Jurkat, Clone E6-1 (cell line): ENCODE measurements at places on chromosomes 5 and 9.
A peak's percentile ranks its signal among the peaks of the same experiment; 100 is the strongest.

DNA sequence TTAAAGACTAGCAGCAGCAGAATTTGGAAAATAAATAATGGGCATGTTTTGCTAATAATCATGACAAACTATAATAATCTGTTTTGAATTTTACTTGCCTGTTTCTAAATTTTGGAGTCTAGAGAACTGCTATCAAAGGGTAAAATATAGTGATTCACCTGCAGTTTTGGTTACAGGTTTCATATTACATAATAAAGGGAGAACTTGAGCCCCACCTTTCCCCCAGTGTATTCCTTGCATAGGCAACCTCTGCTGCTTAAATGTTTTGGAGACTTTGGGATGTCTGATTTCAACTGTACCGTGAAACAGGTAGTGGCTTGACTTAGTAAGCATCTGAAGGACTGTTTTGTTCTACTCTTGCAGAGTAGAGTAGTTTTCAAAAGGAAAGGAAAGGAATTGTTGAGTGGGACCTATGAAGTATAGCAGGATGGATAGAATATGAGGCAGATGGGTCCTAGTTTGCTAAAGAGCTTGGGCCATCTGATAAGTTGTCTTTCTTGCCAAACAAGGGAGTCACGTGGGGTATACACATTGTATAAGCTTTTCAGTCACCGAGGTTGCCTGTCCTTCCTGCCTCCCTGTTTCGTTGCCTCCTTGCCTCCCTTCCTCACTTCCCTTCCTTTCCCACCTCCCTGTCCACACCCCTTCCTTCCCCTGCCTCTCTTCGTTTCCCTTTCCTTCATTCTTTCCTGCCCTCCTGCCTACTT lies 19.1 kb downstream of the CREBRF start:
- no peak for DNase-seq

GRCh38 chr9:108698231-108698630 lies 157.6 kb downstream of the ACTL7B start:
- no peak for DNase-seq

DNA sequence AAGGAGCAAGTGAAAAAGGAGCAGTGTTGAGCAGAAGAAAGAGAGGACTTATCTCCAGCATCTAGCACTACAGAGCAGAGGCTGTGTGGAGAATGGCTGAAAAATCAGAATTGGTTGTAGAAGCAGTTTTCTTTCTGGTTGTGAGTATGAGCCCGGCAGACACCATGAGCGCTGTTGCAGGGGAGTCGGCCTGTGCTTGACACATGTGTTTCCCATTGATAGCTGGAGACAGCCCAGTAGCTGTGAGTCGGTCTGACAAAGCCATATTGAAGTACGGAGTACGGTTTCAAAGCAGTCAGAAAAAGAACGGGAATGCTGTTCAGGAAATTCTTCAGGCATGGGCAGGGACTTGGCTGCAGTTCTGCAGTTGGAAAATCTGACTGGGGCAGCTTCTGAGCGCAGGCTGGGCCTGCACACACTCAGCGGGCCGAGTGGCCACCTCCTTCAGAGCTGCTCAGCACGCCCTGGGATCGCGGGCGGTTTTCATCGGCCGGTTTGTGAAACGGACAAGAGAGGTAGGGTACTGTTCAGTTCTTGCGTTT lies at the start of gene SGCD:
TSS of gene SGCD (plus strand) at position 447 of the 542 bp plus-strand sequence.
- DNase-seq, result no peak

GRCh38 chr5:110956913-110957813 lies 114.3 kb upstream of the TSLP start:
- peak; percentile 75 for DNase-seq

DNA sequence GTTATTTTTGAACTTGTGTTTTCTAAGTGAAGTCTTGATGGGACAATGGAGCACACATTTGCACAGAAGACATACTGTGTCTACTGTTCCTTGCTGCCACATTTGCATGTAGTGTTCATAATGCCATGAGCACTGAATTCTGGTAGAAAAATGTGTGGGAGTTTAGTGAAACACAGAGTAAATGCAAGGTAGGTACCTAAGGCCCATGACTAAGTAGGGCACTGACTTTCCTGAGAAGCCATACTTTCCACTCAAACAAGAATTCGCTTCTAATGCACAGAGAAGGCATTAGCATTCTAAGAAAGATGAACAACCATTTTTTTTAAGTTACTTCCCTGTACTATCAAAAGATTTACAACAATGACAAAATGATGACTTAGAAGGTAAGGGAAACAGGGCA lies 282.2 kb downstream of the MAN2A1 start:
- no peak for DNase-seq

DNA sequence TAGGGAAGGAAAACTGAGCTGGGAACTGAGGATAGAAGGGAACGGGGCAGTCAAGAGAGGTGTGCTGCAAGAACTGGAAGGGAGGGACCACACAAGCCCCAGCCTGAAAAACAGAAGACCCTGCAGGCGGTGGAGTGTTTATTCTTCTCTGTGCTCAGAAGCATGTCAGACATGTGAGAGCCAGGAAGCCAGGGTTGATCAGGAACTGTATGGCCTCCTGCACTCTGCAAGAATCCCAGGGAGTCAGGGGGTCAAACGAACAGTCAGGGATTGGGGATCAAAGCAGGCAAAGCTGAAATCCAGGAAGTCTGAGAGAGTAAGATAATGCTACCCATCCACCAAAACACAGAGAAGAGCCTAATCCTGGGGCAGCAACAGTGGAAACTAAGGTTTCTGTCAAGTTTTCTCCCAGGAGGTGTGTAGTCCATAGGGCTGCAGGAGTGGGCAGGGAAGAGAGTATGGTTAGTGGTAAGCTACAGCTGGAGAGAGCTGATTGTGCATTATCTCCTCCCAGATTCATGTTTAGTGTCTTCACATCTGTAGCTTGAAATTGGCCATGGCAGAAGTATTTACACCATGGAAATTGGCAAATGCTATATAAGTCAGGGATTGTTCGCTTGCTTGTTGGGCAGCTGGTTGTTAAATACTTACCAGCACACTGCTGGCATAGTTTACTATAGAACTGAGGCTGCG lies 115.4 kb upstream of the SLC44A1 start:
- DNase-seq, result no peak

- DNase-seq, result no peak
These were observed 2.8 kb upstream of the ZNF462 start for GRCh38 chr9:106859957-106860720.

DNA sequence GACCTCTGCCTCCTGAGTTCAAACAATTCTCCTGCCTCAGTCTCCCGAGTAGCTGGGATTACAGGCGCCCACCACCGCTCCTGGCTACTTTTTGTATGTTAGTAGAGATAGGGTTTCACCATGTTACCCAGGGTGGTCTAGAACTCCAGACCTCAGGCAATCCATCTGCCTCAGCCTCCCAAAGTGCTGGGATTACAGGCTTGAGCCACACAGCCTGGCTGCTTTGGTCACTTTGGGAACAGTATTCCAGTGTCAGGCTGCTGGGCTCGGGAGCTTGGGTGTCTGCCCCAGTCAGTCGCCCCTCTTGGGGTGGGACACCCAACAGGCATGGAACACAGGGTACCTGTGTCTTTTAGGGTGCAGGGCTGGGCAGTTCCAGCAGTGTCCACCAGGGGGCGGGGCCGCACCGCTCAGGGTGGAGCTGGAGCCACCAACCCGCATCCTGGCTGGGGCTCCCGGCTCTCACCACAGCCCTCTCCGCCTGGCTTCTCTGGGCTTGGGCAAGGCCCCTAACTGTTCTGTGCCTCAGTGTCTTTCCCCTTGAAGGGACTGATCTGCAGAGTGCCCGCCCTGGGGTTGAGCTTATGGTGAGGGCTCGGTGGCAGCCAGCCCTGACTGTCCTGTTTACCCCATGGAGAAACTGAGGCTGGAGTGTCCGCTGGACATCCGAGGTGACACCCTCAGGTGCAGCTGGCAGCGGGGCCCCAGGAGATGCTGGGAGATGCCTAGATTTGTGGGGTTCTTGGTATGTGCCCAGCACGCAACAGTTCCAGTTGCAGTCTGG lies 6.4 kb upstream of the RNU6ATAC start:
- no peak for DNase-seq

DNA sequence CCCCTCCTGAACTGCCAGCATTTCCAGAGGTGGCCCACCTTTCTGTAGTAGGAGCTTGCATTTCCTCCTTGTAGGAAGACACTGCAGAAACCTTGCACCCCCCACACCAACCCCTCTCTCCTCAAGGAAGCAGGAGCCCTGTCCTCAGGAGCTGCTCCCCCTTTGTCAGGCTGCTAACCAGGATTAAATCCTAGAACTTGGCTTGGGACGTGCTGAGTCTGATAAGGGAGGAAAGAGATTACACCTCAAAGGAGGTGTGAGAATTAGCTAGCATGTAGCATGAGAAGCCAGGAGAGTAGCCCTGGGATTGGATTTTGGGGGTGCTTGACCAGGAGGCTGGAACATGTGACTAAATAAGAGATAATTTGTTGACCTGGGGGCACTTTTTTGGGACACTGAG lies 119.8 kb upstream of the ALDH1B1 start:
- no peak for DNase-seq

DNA sequence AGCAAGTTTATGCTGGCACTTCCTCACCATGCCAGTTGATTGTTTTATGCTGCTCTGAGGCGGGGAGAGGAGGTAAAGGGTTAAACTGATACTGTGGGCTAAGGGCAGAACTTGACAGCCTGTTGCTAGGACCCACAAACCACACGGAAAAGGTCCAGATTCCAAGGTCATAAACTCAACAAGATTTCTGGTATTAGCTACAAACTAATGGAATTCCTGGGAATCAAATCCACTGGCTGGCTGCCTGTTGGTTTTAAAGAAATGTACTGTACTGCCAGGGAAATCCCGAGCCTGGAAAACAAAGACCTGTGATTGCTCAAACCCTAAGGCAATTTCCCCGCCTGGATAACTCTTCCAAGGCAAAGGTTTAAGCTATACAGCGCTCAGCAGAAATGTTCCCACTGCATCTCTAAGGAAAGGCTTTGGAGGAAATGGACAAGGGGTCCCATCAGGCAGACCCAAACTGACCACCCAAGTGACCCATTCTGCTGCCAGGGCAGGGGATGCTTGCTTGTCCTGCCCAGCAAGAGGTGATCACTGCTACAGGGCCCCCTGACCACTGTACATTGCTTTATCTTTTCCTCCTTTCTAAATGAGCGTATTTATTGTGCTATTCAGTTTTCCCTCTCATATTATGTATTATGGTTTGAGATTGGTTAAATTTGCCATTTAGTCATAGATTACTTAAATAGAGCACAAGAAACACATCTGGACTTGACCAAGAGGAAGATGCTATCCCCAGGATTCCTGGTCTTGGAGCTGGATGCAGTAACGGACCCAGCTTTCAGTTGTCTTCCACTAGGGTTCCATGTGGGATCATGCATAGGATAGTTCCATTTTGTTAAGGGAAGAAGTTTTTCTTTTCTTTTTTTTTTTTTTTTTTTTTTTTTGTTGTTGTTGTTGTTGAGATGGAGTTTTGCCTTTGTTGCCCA lies 124.3 kb downstream of the SUSD1 start:
- no peak for DNase-seq

DNA sequence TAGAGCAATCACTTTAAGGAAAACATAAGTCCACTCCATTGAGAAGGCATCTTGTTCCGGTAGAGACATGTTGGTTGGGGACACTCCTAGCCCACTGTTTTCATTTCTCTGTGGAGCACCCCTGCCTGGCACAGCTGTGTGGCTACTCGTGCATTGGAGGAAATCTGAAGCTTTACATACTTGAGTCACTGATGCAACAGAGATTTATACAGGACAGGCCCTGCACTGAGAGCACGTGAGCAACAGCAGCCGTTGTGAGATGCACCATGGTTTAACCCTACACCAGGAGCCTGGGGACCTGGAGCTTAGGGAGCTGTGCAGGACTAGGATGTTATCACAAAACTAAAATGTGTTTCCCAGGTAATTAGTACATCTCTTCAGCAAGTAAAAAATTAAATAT lies 230.7 kb upstream of the IRX1 start:
- DNase-seq, result no peak

GRCh38 chr5:67102708-67103107 lies 93.9 kb downstream of the CD180 start:
- DNase-seq, result no peak

- no peak for DNase-seq
These were observed 291.4 kb downstream of the IRX2 start for GRCh38 chr5:2460098-2460497.

DNA sequence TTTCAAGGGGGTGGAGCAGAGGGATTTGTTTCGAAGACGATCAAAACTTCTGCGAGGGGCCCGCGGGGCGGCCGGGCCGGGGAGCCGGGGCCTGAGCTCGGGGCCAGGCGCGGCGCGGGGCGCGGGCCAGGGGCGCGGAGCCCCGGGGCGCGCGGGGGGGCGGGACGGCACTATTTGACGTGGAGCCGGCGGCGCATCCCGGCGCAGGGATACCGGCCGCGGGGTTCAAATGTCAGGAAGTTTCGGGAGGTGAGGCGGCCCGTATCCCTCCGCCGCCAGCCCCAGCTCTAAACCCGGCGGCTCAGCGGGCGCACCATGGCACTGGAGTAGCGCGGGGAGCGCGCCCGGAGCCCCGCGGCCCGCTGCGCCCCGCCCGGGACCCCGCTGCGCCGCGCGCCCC lies at the start of gene LMX1B:
TSS of gene LMX1B (plus strand) at position 278 of the 400 bp plus-strand sequence. CDS start 522 bp downstream, outside the sequence.
- DNase-seq, result peak; percentile 46

DNA sequence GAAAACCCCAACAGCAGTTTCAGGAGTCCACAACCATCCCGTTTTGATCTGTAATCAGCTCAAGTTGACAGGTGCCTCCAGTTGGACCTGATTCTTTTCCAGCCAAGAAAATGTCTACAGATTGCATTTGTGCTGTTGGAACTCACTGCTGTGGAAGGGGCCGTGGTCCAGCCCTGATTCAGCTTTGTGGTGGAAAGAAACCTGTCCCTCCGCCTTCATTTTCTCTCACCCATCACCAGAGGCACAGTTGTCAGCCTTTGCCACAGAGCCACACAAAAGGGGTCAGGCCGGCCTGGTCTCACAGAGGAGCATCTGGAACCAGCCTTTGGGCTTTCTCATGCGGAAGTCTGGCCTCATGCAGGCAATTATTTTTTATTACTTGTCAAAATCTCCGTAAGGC lies 483.6 kb downstream of the GADD45G start:
- DNase-seq, result no peak

GRCh38 chr5:157464519-157465171 lies 4.6 kb downstream of the NIPAL4 start:
- no peak for DNase-seq

GRCh38 chr5:147303976-147304375 lies 69.2 kb downstream of the STK32A start:
- no peak for DNase-seq

- no peak for DNase-seq
These were observed 416.5 kb upstream of the CCNH start for GRCh38 chr5:87829217-87829551.

- no peak for DNase-seq
These were observed 7.4 kb downstream of the CER1 start for GRCh38 chr9:14715102-14715501.

DNA sequence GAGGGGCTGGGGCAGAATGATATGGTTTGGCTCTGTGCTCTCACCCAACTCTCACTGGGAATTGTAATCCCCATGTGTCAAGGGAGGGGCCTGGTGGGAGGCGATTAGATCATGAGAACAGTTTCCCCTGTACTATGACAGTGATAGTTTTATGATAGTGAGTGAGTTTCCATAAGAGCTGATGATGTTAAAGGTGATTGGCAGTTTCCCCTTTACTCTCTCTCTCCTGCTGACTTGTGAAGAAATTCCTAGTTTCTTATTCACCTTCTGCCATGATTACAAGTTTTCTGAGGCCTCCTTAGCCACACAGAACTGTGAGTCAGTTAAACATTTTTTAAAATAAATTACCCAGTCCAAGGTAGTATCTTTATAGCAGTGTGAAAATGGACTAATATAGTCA lies 120.4 kb upstream of the CDH9 start:
- DNase-seq, result no peak

GRCh38 chr5:39274398-39275085 lies 55.2 kb upstream of the FYB1 start:
- peak; percentile 52 for DNase-seq

- no peak for DNase-seq
These were observed 10.2 kb downstream of the SARDH start for GRCh38 chr9:133727876-133728441.
